ENCODE measurements at places on chromosomes 11 and 22.
A peak's percentile ranks its signal among the peaks of the same experiment; 100 is the strongest.

DNA sequence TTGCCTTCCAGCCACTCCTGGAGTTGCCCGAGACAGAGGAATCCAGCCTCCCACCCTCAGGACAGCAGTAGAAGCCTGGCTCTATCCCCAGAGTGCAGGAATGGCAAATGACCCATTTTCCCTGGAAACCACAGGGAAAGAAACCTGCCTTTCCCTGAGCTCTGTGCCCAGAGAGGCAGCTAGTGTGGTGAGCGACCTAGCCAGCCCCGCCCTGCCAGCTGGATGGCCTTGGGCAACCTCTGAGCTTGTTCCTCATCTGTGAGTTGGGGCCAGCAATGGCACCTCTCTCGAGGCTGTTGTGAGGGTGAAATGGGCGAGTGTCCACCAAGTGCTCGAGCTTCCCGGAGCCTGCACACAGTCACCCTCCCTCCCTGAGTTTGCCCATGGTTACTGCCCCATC, 3.7 kb downstream of the OMP start:
- DNase-seq = no peak

GRCh38 chr11:8055836-8056526, 25.0 kb upstream of the TUB start:
- no peak for DNase-seq

- DNase-seq = no peak
These were observed 163.4 kb upstream of the NECTIN1 start for GRCh38 chr11:119892311-119892808.

DNA sequence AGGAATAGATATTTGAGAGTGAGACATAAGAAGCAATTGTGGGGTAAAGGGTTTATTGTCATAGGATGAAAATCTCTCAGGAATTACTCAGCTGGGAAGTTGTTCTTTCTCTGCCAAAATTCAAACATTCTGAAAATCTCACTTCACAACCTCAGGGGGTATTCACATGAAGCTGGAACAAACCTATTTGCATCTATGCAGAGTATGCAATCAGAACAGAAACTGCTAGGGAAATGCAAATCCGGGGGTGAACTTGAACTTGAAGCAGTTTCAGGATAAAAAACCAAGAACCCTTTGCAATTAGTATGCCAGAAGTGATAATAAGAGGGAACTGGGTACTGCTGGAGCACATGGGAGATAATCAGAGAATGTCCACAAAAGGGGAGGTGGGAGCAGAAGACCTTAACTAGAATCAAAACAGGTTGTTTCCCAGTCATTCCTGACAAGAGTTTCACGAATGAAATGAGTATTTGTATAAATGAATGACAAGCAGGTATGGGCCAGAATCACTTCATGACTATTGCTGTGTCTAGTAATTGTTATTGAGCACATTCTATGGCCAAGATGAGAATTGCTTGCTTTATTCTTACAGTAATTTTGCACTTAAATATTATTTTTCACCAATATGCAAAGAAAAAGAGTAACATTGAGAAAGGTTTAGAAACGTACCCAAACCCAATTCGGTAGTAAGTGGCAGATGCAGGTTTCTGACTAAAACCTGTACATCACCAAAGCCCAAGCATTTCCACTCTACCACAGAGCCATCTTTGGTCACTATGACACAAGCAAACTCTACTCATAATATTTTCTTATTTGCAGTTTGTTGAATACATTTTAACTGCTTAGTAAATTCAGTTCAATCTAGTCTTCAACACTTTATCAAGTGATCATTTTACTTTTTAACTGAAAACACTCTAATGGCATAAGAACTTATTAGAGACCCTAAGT, 61.8 kb upstream of the UBASH3B start:
- DNase-seq = no peak

GRCh38 chr11:13249992-13250391, 27.6 kb upstream of the BMAL1 start:
- no peak for DNase-seq

DNA sequence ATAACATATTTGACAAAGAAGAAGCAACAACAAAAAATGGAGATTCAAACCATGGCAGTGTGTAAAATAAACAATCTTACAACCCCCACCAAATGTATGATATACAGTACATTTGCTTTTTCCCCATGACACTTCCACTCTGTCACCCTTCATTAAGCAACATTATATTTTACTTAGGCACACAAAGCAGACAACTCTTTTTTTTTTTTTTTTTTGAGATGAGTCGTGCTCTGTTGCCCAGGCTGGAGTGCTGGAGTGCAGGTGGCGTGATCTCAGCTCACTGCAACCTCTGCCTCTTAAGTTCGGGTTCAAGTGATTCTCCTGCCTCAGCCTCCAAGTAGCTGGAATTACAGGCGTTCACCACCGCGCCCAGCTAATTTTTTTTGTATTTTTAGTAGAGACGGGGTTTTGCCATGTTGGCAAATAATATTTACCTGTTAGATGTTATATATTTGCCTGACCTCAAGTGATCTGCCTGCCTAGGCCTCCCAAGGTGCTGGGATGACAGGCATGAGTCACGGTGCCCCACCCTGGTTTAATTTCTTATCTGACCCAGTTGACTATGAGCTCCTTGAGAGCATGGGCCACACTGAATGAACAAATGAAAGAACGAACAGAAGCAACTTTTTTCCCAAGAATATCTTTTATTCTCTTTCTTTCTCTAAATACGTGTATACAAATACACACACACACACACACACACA, 5.5 kb upstream of the PCF11 start:
- no peak for DNase-seq

DNA sequence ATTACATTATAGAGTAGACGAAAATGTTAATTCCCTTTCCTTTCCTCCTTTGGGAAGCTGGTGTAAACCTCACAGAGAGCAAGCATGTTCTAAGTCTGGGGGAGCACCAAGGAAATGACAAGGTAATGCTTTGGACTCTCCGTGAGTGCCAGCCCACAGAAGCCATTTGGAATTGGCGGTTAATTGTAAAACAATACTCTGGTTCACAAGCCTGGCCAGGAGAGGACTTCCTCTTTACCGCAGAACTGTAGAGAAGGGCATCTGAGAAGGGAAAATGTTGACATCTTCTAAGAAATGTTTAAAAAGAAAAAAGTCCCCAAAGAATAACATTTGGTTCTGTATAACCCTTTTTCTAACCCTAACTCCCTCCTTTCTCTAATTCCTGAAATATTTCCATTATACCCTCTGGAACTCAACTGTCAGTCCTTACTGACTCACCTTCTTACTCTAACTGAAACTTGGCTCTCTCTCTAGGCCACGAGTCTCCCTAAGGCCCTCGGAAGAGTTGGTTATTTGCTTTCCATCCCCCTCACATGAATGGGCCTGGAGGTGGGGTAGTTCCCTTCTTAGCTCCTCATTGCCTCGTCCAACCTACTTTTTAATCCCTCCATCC, 379.8 kb downstream of the SOX6 start:
- no peak for DNase-seq

GRCh38 chr11:119992171-119993051, 145.5 kb downstream of the TRIM29 start:
- DNase-seq = no peak

DNA sequence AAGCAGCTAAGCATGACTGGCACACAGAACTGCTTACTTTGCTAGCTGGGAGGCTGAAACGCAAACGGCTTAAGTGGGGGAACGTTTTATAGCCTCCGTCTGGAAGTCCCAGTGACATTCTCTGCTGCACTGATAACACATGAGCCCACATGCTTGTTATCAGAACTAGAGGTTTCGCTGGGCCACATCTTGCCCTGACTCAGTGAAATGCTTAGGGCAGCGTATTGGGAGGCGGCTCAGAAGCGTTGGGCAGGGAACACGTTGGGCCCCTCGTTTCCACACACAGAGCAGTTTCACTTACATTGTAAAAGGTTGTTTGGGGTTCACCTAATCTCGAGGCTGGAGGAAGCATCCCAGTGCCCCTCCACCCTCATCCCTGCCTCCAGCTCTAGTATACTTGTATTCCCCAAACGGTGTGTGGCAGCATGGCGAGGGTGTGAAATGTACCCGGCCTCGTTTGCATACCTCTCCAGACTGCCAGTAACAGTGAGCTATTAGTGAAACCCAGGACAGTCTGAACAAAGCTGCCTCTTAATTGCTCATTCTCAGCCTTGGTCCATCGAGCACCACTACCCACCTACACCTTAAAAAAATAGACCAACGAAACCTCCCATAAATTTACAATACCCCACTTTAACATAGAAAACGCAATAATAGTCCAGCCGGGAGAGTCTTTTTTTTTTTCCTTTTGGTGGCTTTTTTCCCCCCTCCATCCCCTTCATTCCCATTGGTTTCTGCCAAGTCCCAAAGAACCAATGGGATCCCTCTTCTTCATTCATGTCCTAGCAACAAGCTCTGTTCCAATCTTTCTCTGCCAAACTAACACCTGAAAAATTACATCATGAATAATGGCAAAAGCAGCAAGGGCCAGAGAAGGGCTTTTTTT, 218.8 kb upstream of the SORL1-AS1 start:
- DNase-seq = no peak

DNA sequence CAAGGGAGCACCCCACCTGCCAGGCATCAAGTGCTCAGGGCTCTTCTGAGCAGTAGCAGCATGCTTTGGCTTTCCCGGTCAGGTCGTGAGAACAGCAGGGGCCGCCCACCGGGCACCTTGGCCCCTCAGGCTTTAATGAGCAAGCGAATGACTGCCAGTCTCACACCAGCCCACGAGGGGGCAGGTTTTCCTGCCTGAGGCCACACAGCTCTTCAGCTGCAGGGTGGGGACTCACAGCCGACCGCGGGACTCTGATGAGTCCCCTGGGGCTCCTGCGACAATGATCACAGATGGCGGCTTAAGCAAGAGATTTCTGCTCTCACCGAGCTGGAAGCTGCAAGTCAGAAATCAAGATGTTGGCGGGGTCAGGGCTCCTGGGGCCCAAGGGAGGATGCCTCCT, 14.3 kb upstream of the FGF19 start:
- no peak for DNase-seq

GRCh38 chr11:94694309-94695060, 73.7 kb upstream of the AMOTL1 start:
- no peak for DNase-seq

GRCh38 chr22:45163099-45163450, 650 bp upstream of the NUP50 start:
- no peak for DNase-seq

- DNase-seq = no peak
These were observed 14.4 kb upstream of the EHD1 start for GRCh38 chr11:64892838-64893193.

DNA sequence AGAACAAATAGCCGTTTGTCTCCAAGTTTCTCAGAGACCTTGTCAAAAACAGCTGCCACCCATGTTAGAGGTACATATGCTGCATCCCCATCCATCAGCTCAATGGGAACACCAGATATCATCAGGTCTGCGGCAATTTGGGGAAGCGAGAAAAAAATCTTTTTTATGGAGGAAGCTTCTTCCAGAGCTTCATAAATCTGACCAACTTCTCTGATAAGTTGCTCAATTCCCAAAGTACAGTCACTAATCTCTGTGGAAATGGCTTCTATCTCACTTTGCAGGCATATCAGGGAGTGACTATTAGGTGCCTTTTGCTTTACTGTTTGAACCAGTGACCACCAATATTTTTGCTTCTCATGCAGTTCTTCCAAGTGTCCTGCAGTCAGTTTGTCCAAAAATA, 34.3 kb upstream of the MRPL17 start:
- no peak for DNase-seq

DNA sequence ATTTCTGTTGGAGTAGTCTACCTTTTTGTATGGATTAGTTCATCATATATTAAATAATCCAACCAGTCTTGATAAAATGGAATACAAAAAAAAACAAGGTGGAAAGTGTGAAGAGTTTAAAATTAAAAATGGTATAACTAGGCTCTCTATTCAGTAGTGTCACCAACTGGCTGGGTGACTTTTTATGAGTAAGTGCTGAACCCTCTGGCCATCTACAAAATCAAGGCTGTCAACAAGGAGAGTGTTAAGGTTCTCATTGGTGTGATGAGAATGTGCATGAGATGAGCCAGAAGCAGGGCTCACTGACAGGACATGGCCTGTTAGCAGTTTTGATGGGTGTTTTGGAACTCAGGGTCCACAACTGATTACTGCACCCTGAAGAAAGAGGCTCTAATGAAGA, 343.2 kb downstream of the AASDHPPT start:
- no peak for DNase-seq

- no peak for DNase-seq
These were observed 69.2 kb downstream of the ISX start for GRCh38 chr22:35135165-35135564.

DNA sequence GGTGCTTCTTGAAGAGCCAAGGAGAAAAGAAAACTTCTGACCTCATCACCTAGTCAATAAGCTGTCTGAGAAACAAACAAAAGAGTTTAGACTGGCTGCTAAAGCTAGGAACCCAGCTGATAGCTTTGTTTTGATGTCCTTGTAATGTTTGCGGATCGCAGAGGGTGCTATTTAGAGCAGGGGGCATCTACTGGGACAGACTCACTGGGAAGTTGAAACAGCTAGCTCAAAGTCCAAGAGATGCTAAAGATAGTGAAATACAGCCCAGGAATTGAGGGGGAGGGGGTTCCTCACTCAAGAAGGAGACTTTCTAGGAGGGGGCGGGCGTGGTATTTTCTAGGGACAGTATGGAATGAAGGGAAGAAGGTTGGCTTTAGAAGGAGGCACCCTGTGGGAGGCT, 18.9 kb downstream of the ZBTB16 start:
- no peak for DNase-seq

- no peak for DNase-seq
These were observed 208.1 kb upstream of the NARS2 start for GRCh38 chr11:78782725-78783124.

DNA sequence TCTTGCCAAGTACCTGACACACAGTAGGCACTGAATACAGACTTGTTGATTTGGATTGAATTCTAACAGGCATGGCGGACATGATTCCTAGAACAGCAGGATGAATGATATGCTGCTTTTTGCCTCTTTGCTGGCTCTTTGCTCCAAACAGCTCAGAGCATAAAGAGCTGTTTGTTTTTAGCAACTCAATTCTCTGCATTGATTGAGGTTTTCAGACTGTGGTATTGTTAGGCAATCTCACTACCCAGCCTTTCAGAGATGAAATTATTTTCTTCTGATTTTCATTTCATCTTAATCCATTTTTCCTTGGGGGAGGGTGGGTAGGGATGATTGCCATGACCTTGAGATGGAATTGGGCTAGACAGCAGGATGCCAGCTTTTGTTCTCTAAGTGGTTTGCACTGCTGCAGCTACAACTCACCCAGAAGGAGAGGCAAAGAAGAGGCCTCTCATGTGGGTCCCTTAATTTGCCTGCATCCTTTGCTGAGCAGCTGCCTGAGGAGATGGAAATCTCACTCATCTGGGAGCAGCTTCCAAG, 20.5 kb downstream of the COA4 start:
- DNase-seq = no peak

DNA sequence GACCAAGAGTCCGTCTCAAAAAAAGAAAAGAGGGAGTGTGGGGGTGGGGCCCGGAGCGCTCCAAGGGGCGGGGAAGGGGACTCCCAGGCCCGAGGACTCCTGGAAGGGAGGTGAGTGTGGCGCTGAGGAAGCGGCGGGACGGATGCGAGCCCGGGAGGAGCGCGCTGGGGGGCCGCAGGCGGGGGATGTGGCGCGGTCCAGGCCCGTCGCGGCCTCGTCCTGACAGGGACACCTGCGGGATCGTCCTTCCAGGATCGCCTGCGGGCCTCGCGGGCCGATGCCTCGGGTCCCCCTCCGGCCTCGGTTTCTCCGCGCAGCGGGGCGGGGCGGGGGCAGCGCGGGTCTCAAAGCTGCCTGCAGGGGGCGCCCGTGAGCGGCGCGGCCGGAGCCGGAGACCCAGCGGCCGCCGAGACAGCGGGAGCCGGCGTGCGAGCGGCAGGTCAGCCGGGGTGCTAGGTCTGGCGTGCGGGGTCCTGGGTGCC, 3.8 kb upstream of the ADORA2A start:
- DNase-seq = peak; percentile 70

GRCh38 chr11:102749101-102749722, 24.5 kb upstream of the MMP8 start:
- no peak for DNase-seq
